ENCODE measurements at places on chromosomes 11 and 22. TPM values are rescaled to one million over a fixed set of nuclear protein-coding genes. Genes with fewer than 3 reads are reported as not detected.
A peak's percentile ranks its signal among the peaks of the same experiment; 100 is the strongest.

DNA sequence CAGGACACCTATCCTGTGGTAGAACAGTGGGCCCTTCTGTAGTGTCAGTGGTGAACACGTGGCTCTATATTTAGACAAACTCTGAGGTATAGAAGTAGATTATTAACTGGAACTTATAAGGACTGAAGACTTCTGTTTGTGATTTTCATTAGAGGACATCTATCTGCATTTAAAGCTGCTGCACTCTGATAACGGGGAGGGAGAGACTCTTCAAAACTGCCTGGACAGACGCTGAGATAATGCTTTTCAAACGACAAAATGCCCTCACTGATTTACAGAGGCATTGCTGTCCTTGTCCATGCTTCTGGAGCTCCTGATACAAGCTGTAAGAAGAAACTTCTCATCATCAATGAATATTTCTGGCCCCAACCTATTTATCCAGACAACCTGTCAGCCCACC lies 425.2 kb downstream of the OPCML start:
- no peak for DNase-seq
- no peak overlapping the region for H3K27ac ChIP-seq
- H3K27me3 ChIP-seq = no peaks in the 10 kb centered on the region

GRCh38 chr11:100329352-100329751 lies 357.7 kb upstream of the ARHGAP42 start:
- H3K27me3 ChIP-seq = no peaks in the 10 kb centered on the region
- H3K27ac ChIP-seq = no peak overlapping the region
- no peak overlapping the region for H3K4me3 ChIP-seq

Gene SSH3
- 28.5 TPM for total RNA-seq

Gene SLC16A8
- not detected for total RNA-seq

- H3K4me1 ChIP-seq = peaks cover 8% of the 10 kb centered on the region
- H3K27me3 ChIP-seq = peaks cover 77% of the 10 kb centered on the region
- no peaks in the 10 kb centered on the region for H3K36me3 ChIP-seq
- H3K4me3 ChIP-seq = no peak overlapping the region
- H3K27ac ChIP-seq = no peak overlapping the region
Observed at GRCh38 chr11:33874433-33874832, 17.4 kb downstream of the LMO2 start.

DNA sequence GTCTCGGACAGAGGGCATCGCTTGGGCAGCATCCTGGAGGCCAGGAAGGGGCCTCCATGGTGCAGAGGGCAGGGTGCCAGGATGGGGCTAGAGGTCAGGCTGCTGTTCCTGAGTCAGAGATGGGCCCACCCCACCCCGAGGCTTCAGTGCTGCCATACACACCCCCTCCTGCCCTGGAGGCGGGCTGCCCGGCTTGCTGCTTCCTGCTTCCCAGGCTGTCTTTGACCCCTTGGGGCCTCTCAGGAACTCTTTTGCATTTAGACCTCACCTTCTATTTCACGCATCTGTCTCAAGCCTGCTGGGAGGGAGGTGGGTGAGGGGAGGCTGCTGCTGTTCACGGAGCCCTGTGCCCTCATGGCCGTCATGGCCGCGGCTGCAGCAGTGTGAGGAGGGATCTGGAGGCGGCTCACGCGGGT lies 6.6 kb upstream of the GRAMD4 start:
- H3K27ac ChIP-seq = peak overlapping the region; percentile 78
- DNase-seq = no peak
- H3K4me1 ChIP-seq = peaks cover 34% of the 10 kb centered on the region

DNA sequence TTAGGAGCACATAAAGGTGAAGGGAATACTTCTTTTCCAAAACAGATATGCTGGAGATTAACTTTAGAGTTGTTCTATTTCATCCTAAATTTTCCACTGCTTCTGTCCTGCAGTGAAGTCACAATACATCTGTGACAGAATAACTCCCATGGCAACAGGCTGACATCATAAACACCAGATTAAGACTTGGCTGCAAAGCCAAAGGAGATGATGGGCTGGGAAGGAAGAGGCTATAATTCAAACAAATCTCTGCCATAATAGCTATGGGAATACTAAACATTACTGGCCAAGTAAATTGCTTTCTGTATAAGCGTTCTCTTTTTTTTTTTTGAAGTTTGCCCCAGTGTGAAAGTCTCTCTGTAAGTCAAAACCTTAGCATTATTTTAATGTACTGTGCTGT lies 107.7 kb downstream of the CADM1 start:
- no peak overlapping the region for H3K4me3 ChIP-seq
- no peak overlapping the region for H3K27ac ChIP-seq
- H3K4me1 ChIP-seq = peaks cover 6% of the 10 kb centered on the region
- DNase-seq = no peak

DNA sequence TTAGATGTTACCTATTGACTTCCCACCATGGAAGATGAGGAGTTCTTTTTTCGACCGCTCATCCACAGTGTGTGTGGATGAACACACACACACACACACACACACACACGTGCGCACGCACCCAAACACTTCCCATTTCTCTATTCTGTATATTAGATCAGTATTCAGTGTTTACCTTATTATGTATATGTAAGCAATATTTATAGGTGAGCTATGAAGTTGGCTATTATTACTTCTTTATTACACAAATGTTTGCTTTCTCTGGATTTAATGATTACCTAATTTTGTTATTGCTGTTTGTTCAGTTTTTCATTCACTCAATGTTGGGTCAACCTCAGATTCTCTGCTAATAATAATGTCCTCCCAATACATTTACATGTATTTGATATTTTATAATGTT lies 721.0 kb downstream of the NELL1 start:
- DNase-seq = no peak
- no peaks in the 10 kb centered on the region for H3K36me3 ChIP-seq
- H3K4me1 ChIP-seq = no peaks in the 10 kb centered on the region
- no peaks in the 10 kb centered on the region for H3K27me3 ChIP-seq
- H3K27ac ChIP-seq = no peak overlapping the region

GRCh38 chr11:91513734-91514133 lies 710.9 kb upstream of the FAT3 start:
- DNase-seq = no peak
- H3K27me3 ChIP-seq = peaks cover 13% of the 10 kb centered on the region
- no peak overlapping the region for H3K4me3 ChIP-seq

Gene SULT4A1
- 0.26 TPM for total RNA-seq

- DNase-seq = no peak
- peaks cover 42% of the 10 kb centered on the region for H3K27me3 ChIP-seq
Observed at GRCh38 chr11:57652662-57653061, 3.0 kb upstream of the YPEL4 start.

- no peak for DNase-seq
- H3K4me1 ChIP-seq = peaks cover 29% of the 10 kb centered on the region
- no peak overlapping the region for H3K4me3 ChIP-seq
- peak overlapping the region; percentile 23 for H3K27ac ChIP-seq
Observed at GRCh38 chr11:43925063-43925931, 17.1 kb upstream of the C11orf96 start.

GRCh38 chr22:23574371-23574811 lies 5.7 kb downstream of the IGLL1 start:
- H3K4me1 ChIP-seq = no peaks in the 10 kb centered on the region
- H3K36me3 ChIP-seq = no peaks in the 10 kb centered on the region
- no peak for DNase-seq
- H3K27ac ChIP-seq = no peak overlapping the region

Gene GGT5
- total RNA-seq = 136 TPM

Gene NNMT
- 79.5 TPM for total RNA-seq

DNA sequence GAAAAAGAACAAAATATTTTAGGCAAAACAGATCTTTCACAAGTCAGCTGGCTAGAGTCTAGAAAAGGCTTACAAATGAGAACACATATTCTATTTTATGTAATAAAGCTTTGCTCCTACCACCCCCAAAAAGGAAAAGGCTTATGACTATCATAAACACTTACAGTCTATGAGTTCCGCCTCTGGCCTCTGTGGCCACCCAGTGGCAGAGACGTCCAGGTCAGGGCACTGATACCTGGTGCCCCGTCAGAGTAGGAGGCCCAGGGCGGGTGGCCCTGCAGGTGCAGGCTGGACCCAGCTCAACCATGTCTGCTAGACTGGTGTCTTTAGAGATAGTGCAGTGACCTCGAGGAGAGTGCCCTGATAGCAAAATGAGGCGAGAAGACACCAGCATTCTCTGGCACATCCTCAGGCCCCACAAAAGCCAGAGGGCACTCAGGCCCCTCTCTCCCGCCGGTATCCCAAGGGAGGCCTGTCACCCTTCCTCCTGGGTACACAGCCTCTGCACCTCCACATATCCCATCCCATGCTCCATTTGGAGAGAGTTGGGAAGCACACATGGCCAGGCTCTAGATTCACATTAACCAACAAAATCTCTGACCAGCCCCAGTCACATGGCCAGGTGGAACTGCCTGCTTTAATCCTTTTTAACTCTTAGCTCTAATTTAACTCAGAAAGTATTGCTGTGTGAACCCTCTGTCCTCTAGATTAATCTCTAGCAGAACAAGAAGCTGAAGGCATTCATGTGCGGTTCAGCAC lies 27.3 kb upstream of the SERPIND1 start:
- no peak for DNase-seq
- no peak overlapping the region for H3K4me3 ChIP-seq
- no peaks in the 10 kb centered on the region for H3K27me3 ChIP-seq
- peaks cover 39% of the 10 kb centered on the region for H3K36me3 ChIP-seq
- H3K27ac ChIP-seq = no peak overlapping the region

DNA sequence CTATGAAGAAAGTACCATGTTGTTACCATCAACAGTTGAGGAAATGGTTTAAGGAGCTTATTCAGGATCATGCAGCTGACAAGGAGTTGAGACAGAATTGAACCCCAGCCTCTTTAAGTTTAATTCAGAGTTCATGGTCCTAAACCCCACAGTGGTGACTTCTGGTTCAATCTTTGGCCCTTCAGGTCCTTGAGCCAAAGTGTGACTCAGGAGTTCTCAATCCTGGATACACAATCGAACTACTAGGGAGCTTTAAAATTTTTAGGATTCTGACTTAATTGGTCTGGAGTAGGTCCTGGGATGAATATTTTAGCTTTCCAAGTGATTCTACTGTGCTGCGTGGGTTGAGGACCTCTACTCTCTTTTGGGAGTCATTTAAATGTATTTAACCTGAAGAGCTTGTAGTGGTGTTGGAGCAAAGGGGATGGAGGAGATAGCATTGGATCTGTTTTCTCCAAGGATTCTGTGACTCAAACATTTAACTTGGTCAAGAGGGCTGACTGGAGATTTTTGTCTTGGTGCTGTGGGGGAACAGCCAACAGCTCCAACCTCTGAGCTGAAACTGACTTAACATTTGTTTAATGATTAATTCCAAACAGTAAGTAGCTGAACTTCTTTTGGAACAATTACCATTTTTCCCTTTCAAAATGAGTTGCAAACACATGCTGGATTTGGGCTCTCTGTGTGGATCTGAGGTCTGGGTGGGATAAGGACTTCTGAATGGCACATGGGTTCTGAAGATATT lies 80.1 kb downstream of the INSC start:
- no peaks in the 10 kb centered on the region for H3K4me1 ChIP-seq
- peaks cover 6% of the 10 kb centered on the region for H3K27me3 ChIP-seq
- DNase-seq = no peak
- no peaks in the 10 kb centered on the region for H3K36me3 ChIP-seq
- no peak overlapping the region for H3K27ac ChIP-seq

- H3K4me1 ChIP-seq = peaks cover 50% of the 10 kb centered on the region
- peaks cover 24% of the 10 kb centered on the region for H3K36me3 ChIP-seq
- H3K27me3 ChIP-seq = no peaks in the 10 kb centered on the region
- peak overlapping the region; percentile 63 for H3K27ac ChIP-seq
- no peak overlapping the region for H3K4me3 ChIP-seq
Observed at GRCh38 chr11:68436985-68437926, 23.3 kb upstream of the PPP6R3 start.

DNA sequence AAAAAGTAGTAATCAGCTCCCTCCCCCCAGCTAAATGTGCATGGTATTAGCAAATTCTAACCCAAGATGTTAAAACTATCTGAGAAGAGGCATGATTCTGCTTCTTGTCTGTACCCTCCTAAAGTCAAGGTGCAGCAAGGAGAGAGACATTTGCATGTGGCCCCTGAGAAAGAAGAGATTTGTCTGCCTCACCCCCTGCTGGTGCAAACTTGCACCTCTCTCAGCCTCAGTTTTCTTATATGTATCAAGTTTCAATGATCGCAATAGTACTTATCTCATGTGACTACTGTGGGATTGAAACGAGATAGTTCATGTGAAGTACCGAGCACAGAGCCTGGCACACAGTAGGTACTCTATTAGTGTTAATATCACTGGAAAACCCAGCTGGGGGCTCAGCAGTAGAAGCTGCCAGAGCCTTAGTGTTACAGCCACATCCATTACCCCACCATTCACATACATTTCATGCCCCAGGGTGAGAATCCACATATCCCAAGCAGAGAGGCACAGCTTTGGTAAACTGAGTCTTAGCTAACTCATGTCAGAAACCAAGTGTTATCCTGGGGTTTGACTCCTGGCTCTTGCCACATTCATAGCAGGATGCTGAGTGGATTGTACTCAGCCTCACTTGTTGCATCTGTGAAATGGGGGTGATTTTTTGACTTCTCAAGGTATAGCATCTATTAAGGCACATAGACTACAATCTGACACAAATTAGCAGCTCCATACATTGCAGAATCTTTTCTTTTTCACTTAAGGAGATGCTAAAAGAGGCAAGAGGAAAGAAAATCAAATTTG lies 24.9 kb downstream of the CD44 start:
- DNase-seq = no peak
- no peak overlapping the region for H3K4me3 ChIP-seq
- H3K27ac ChIP-seq = peak overlapping the region; percentile 71
- H3K27me3 ChIP-seq = no peaks in the 10 kb centered on the region
- H3K36me3 ChIP-seq = peaks cover 2% of the 10 kb centered on the region

DNA sequence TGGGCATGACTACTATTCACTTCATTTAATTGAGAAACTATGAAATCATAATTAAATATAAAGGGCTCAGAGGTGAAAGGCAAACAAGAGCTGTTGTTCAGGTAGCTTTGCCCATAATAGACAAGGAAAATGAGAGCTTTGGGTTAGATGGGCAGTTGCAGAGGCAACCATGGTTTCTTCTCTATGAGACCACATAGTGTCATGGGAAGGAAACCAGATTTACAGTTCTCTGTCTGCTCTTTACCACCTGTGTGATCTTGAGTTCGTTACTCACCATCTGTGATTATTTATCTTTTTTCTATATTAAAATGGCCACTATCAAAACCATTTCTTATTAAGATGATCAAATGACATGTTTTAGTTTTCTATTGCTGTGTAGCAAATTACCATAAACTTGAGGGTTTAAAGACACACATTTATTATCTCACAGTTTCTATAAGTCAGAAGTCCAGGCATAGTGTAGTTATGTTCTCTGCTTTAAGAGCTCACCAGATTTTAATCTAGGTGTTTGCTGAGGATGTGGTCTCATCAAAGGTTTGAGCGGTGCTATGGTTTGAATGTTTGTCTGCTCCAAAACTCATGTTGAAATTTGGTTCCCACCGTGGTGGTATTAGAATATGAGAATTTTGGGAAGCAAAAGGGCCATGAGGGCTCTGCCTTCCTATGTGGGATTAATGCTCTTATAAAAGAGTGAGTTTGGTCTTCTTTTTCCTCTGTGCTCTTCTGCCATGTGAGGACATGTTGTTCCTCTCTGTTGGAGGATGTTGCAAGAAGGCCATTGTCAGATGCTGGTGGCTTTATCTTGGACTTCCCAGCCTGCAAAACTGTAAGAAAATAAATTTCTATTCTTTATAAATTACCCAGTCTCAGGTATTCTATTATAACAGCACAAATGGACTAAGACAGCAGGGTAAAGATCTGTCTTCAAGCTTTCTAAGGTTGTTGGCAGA lies 38.2 kb downstream of the OR2AG2 start:
- no peak overlapping the region for H3K4me3 ChIP-seq
- H3K27ac ChIP-seq = no peak overlapping the region
- no peaks in the 10 kb centered on the region for H3K4me1 ChIP-seq
- no peak for DNase-seq
- peaks cover 27% of the 10 kb centered on the region for H3K27me3 ChIP-seq

Gene ANKK1
- not detected for total RNA-seq

All from osteocyte (in vitro differentiated cells).